AG09309 (cell line): ENCODE measurements at places on chromosomes 4 and X.

DNA sequence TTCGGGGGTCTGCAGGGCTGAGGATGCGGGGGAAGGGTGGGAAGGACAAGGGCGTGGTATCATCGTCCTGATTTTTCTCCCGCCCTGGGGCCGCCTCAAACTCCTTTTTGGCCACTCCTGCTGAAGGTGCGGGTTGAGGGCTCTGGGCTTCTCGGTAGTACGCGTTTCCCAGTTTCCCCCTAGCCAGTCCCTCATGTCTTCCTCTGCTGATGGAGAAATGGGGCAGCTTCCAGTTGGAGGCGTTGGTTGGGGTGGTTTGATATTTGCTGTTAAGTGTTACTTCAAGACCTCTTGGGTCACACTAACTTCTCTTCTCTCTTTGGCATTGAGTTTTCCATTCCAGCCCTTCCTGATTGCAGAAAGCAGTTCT, 482 bp downstream of the GSTCD start:
- no peak for DNase-seq

DNA sequence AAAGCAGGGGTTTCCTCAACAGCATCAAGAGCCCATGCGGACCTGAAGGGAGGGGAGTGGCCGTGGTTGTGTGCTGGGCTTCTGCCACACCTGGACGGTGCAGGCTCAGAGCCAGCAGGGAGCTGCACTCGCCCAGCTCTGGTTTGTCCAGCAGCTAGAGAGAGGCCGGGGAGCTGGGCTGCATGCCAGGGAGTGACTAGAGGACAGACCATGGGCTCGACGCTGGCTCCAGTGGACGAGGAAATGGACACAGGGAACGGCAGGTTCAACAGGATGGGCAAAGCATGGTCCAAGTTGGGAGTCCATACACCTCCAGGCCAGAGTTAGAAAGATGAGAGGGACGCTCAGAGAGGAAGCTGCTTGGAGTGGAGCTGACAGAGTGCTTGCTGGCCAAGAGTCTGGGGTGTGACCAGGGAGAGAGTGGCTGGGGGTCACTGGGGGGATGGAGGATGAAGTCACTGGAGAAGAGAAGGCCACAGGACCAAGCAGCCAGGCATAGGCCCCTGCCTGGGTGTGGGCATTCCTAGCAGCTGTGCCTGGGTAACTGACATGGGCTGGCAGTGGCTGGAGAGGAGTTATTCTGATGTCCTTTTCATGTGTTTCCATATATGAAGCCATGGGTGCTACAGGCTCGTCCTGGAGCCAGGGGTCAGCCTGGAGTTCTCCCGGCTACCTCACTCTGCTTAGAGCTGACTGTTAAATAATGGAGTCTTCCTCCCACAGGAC, 42.8 kb downstream of the HTT-AS start:
- no peak for DNase-seq

- no peak for DNase-seq
Observed at GRCh38 chrX:40157228-40158035, 59.7 kb upstream of the BCOR start.

GRCh38 chr4:153228512-153229140, 24.4 kb downstream of the TRIM2 start:
- DNase-seq = no peak

GRCh38 chrX:50483283-50483682, 12.7 kb upstream of the DGKK start:
- DNase-seq = no peak

- no peak for DNase-seq
Observed at GRCh38 chrX:65772842-65773241, 105.4 kb downstream of the MSN start.

DNA sequence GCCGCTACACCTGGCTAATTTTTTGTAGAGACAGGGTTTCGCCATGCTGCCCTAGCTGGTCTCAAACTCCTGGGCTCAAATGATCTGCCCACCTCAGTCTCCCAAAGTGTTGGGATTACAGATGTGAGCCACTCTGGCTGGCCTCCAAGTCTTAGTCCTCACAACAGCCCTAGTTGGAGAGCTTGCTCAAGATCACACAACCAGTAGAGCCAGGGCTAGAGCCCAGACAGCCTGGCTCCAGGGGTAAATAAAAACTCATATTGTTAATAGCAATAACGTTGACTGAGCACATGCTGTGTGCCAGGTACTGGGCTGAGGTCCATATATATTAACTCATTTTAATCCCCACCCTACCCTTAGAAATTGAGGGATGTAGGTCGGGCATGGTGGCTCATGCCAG, 7.3 kb upstream of the JAKMIP1 start:
- DNase-seq = no peak

- DNase-seq = no peak
Observed at GRCh38 chrX:43349363-43349762, 306.7 kb upstream of the MAOA start.

DNA sequence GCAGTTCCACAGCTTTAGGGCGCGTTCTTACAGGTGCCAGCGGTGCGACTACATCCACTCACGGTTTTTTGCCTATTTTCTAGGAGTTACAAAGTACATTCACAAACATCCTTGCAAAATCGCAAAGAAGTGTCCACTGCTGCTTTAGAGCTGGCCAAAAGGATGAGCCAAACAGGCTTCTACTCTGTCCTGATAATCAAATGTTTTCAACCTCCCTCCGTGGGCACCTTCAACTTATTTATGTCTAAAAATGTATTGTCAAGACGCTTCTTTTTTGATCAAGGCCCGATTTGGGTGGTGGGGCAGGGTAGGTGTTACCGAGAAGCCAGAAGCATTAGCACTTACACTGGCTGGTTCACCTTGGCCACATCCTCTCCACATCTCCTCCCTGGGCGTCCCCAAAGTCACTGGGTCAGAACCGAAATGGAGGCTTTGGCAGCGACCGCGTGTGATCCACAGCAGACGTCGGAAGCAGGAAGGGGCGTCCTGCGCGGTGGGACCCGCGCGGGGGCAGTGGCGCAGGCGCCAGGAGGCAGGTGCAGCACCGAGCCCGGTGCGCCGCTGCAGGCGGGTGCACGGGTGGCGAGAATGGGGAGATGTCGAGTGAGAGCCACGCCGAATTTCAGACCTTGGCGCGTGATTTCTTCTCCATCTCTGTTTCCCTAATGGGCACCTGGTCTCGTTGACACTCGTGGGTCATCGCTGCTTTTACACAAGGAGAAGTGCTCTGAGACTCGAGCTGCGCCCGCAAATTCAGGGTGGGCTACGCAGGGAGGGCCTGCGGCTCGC, 16.9 kb downstream of the NKX3-2 start:
- no peak for DNase-seq

DNA sequence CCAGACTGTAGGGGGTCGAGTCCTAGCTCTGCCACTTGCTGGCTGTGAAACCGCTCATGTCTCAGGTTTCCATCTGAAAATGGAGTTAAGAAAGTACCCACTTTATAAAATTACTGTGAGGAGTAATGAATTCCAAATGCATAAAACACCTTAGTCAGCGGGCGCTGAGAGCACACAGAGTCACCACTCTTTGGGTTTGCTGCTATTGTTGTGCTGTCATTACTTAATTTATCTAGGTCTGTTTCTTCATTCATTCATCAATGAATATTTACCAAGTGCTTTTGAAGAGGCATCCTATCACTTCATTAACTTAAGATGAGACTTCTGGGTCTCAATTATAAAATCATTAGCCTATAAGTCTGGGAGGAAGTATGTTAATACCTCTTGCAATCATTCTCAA, 317.3 kb downstream of the FBXW7 start:
- no peak for DNase-seq

DNA sequence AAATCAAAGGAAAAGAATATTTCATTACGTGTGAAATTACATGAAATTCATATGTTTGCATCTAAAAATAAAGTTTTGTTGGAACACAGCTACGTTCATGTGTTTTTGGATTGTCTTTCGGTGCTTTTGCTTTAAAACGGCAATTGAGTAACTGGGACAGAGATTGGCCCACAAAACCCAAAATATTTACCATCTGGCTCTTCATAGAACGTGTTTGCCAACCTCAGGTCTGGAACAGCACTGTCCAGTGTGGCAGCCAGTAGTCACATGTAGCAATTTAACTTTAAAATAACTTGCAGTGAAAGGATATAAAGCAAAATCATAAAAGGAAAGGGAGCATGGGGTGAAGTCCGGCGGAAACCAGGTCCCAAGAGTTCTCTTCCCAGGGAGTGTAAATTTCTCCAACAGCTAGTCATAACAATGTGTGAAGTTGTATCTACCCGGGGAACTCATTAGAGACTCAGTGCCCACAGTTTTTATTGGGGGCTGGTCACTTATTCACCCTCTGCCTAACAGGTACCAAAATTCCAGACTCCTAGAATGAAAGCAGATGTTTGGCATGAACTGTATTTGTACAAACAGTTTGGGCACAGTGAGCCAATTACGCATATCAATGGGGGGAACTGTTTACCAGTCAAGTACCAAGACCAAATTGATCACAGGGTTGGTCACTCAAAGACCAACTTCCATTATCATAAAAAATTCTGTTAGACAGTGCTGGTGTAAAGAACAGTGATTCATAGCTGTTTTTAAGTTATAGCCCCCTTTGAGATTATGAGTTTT, 10.3 kb downstream of the OCIAD1 start:
- DNase-seq = no peak

DNA sequence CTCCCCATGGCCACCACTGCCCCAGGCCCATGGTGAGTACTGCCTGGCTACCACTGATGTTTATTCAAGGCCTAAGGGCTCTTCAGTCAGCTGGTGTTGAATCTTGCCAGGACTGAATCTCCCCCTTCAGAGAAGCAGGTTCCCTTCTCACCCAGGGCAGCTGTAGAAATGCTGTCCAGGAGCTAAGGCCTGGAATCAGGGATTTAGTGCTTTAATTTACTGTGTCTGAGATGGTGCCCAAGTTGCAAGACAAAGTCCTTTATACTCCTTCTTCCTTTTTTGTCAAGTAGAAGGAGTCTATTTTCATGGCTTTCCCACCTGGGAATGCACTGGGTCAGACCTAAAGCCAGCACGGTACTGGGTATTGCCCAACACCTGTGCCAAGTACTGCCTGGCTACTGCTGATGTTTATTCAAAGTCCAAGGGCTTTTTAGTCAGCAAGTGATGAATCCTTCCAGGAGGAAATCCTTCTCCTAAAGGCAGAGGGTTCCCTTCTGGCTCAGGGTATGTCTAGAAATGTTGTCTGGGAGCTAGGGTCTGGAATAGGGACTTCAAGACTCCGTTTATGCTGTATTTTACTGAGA, 117.6 kb upstream of the ATOH1 start:
- DNase-seq = no peak

DNA sequence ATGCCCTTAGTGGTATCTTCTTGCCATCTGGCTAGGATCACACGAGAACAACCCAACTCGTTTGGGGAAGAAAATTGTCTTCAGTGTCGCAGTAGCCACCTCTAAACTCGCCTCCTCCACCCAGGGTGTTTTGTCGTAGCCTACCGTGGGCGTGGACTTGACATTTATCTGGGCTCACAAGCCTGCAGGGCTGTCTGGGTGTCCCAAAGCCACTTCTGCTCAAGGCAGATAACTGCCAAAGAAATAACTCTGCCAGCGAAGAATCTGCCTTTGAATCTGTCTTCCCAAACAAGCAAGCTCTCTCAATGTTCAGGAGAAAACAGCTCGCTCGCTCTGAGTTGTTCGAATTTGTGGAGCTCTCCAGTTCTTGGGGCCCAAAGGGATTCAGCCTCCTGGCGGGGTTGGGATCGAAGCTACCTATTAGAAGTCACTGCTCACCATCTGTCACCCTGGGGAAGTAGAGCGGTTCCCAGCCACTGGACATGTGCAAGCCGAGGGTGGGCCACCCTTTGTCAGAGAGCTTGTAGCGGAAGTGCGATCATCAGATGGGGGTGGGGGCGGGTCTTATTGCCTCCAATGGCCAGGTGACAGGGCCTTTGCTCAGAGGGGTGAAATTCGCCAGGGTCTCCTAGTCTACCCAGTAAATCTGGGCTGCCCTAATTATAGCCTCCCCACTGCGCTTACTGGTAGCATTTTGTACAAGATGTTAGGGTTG, 14.8 kb downstream of the BLOC1S4 start:
- DNase-seq = no peak
